ENCODE measurements at places on chromosomes 3 and 15. TPM values are rescaled to one million over a fixed set of nuclear protein-coding genes. Genes with fewer than 3 reads are reported as not detected.
A peak's percentile ranks its signal among the peaks of the same experiment; 100 is the strongest.

Gene DYNLT2B
- total RNA-seq: 10.9 TPM

Gene UROC1
- not detected for total RNA-seq

Gene AQR
- 57.6 TPM for total RNA-seq

Gene MORC1
- not detected for total RNA-seq

Gene ZCWPW2
- 0.39 TPM for total RNA-seq

DNA sequence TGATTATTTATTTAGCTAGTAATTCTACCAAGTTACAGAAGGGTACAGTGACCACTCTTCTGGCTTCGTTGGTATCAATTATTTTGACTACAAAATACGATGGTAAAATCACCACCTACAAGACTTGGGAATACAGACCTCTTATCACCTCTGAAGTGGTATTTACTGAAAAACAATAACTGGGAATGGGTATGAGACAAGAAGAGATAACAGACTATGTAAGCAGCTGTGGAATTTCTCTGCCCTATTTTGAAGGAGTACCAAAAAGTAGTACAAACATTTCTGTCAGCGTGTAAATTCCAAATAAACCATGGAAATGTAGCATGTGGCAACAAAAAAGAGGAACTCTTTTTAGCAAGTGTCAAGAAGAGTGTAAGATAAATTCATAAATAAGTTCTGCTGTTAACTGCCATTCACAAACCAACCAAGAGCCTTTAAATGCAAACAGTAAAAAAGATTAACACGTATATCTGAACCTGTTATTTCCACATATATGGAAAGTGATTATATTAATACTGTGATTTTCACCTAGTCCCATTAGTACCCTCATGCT, 77.0 kb upstream of the SLC12A8 start:
- no peak for DNase-seq

GRCh38 chr3:58150810-58151199, 60.0 kb downstream of the DNASE1L3 start:
- DNase-seq: no peak

- DNase-seq: no peak
Measured at GRCh38 chr3:72255791-72256559, 471.0 kb upstream of the PROK2 start.

GRCh38 chr3:16504242-16504641, 9.3 kb downstream of the RFTN1 start:
- no peak for DNase-seq

GRCh38 chr15:48644827-48645557, 517 bp downstream of the FBN1 start:
- no peak for DNase-seq

DNA sequence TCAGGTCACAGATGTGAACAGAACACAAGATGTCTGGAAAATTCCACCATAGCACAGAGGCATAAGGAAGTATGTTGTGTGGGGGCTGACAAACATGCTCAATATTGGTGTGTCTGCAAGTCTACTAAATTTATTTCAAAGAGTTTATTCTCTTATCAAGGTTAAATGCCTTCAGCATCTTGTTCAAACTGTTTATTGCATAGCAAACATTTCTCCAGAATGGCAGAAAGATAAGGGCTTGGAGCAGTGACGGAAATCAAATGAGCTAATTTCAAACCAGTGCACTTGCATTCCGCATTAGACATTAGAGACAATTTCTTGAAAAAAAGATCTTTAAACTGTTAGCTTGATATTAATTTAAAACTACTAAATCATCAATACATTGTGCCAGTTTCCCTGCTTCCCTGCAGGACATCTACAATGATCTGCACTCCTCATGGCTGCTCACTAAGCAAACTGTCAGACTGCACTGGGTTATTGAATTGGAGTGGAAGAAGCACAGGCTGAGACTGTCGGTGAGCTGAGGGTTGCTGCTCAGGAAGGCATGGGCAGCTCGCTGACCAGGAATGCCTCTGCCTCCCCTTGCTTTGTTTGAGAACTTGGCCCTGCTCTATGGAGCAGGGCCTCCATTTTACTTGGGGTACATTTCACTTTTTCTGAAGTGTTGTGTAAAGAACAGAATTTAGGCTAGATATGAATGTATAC, 89.4 kb downstream of the KCNAB1 start:
- DNase-seq: no peak

DNA sequence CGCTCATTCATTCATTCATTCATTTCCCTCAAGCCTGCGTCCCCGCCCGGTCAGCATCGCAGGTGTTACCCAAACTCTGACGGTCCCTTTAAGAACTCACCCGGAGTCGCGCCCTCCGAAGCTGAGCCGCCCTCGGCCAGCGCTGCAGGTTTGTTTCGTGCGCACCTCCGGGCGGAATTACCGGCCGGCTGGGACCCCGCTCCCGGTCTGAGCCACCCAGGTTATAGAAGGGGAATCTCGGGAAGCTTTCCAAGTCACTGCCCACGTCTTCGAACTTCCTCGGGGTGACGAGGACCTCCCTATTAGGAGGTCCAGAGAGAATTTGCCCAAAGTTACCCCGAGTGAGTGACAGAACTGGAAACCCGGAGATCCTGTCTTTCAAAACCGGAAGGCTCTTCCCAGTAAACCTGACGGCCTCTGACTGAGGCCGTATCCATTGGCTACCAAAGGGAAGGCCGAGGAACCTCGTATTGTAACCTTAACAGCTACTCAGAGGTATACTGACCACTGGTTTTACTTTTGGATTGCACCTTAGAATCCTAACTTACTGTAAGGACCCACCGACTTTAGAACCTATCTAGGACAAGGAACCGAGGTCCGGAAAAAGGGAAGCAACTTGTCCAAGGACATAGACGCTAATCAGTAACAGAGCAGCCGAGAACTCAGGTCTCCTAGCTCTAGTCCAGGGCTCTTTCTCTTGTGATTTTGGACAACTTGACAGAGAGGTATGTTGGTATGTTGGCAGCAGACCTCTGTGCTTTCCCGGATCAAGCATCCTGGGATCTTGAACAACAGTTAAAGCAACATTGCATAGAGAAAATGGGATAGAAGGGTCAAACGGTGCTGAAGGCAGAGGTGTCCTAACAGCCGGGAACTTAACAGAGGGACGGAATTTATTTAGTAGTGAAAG, 788 bp upstream of the DLG1 start:
- no peak for DNase-seq

- DNase-seq: no peak
Measured at GRCh38 chr3:8882642-8883041, 80.6 kb downstream of the RAD18 start.

GRCh38 chr3:14476583-14477265, 63.4 kb downstream of the GRIP2 start:
- DNase-seq: no peak

DNA sequence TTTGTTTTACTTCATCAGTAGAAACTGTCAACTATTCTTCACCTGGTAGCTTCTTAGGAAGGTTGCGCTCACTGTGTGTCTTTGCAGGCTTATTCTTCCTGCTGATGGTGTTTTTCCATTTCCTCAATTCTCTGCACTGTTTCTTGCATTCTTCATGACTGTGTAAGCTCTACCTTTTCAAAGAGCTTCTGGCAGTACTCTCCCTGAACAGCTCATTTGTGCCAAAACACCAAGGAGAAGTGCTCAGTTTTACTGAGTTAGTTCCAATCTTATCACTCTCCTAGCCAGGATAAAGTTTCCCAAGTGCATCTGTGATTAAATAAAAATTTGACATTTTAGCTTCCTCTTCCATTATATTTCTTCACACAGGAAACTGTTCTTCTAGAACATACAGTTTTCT, 339.8 kb downstream of the EPHA3 start:
- no peak for DNase-seq

- no peak for DNase-seq
Measured at GRCh38 chr15:65540314-65540713, 10.1 kb downstream of the HACD3 start.

GRCh38 chr15:33547876-33548275, 237.1 kb downstream of the RYR3 start:
- peak; percentile 57 for DNase-seq

- DNase-seq: peak; percentile 59
Measured at GRCh38 chr3:48595526-48596121, 495 bp upstream of the COL7A1 start.

DNA sequence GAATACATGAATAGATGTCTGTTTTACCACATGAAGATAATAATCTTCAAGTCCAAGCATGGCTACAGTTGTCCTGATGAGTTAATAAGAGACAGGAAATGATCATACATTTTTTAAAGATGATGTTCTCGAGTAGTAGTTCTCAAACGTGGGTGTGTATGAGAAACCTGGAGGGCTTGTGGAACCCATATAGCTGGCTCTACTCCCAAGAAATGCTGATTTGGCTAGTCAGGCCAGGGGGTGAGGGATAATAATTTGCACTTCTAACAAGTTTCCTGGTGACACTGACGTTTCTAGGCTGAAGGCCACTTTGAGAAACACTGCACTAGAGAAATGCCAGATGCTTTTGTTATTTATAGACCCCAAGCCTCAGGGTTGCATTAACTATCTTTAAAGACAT, 37.0 kb downstream of the ROPN1B start:
- DNase-seq: no peak

GRCh38 chr15:58490086-58490887, 58.5 kb downstream of the LIPC start:
- DNase-seq: no peak

Data from H1 (cell line).